D341Med (cell line): ENCODE measurements at places on chromosomes 2 and 18.
A peak's percentile ranks its signal among the peaks of the same experiment; 100 is the strongest.

DNA sequence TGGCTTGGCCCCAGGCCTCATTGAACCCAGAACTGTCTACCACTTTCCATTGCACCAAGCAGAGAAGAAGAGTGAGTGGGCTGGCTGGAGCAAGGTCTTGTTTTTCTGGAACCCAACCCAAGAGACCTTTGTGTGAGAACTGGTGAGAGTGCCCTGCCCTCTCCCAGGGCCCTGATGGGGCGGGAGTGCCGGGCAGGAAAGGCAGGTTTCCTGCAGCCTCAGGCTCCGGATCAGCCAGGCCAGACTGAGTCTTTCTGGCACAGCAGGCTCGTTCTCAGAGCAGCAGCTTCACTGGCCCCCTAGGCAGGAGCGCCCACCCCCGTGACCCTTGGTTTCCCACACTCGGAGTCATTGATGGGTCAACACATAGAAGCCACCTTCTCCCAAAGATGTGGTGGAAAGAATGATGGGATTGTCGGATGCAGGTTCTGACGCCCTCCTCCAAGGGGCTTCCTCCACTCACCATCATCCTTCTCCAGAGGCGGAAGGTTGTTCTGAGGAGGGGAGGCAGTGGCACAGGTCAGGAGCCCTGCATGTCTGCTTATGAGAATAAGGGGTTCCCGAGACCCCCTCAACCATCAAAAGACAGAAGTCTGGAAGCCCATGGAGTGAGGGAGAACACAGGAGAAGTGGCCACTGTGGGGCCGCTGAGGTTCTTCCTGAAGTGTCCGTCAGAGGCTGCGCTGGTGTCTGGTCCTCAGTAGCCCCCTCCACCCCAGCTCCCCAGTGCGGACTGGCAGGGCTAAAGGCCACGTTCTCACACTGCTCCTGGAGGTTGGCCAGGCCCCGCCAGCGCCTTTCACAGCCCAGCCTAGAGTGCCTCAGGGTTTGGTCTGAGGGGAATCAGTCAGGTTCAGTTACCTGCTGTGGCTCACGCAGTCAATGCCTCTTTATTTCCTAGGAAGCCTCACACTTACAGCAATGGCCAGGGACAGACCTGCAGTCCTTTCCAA is 62.8 kb upstream of the LAPTM4A start:
- DNase-seq, result no peak

DNA sequence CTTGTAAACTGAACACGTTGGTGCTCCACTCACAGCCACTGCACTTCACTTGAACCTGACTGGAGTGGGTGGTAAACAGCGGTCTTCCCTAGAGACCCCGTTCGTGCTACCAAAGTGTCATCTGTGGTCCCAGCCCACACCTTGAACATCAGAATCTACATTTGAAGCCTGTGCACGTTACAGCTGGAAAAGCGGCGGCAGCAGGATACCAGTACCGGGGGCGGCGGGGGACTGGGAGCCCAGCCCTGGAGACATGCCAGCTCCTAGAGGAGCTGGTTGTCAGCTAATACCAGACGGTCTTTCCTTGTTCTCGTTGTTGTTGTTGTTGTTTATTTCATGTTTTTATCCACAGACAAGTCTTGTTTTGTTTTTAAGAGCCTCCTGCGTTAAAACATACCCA is 156.7 kb downstream of the WDSUB1 start:
- peak; percentile 37 for DNase-seq

DNA sequence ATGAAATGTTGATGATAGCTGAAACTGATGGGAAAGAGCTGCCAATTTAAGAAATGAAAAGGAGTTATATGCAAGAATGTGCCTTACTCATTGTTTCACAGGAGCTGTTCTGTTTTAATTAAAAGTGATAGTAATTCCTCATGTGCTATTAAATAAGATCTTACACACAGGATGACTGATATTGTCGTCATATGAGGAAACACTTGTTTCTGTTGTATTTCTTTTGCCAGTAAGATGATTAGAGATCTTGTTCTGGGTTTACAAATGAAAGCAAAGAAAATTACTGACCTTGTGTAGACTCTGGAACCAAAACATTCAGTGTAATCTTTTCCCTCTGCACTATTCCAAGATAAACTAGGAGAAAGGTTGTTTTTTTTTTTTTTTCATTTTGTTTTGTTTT is 123.6 kb downstream of the MAP3K20 start:
- no peak for DNase-seq

DNA sequence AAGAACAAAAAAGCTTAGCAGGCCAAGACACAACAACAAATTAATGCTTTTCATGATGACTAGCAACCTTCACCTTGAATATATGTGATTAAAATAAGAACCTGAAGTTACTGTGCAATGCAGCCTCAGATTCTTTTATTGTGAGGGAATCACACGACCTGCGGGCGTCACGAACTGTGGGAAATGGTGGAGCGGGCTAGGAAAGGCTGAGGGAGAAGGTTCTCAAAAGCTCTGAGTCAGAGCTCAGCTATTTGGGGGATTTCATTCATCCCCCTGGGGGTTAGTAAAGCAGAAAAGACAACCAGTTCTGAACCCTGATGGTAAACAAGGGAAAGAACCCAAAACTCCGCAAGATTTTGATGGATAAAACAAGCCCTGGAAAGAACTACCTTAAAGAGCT is 89.3 kb upstream of the NCKAP5 start:
- no peak for DNase-seq

GRCh38 chr2:101002562-101003277 is 631 bp downstream of the RPL31 start:
- DNase-seq, result no peak

GRCh38 chr2:3535794-3536681 is 16.7 kb upstream of the ADI1 start:
- no peak for DNase-seq

DNA sequence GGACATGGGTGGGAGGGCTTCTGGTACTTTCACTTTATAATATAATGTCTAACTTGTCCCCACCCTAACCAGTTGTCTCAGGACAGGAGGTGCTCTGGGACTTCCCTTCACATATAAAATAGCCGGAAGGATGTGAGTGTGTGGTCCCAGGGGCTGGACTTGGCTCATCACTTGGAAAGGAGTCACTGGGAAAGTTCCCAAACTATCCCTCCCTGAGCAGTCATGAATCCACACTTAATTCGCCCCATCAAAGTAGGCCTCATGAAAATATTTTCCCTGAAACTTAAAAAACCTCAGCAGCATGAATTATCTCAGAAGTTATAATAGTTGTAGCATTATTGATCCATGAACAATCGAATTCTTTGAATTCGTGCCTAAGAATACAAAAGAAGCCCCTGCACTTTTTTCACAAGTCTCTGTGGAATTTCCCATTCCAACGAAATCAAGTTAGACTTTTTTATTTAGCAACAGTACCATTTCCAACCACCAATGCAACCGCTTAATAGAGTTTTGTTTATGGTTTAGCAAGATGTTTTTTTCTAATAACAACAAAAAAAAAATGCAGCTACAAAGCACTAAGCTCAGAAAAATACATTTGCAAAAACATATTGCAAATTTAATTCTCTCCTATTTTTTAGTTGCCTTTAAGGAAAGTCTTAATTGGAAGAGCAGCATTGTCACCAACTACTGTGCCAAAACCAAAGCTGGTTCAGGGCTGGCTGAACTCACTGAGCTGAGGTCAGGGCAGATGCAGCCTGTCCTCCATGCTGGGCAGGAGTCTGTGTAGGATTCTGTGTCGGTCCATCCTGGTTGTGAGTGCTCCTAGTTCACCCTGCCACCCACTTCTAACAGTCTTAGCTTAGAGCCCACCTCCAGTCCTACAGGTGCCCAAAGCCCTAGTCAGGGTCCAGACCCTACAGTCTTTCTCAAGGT is 68.8 kb upstream of the SPTBN1 start:
- DNase-seq, result no peak

- no peak for DNase-seq
Observed at GRCh38 chr18:37450434-37451132, 115.0 kb downstream of the CELF4 start.

DNA sequence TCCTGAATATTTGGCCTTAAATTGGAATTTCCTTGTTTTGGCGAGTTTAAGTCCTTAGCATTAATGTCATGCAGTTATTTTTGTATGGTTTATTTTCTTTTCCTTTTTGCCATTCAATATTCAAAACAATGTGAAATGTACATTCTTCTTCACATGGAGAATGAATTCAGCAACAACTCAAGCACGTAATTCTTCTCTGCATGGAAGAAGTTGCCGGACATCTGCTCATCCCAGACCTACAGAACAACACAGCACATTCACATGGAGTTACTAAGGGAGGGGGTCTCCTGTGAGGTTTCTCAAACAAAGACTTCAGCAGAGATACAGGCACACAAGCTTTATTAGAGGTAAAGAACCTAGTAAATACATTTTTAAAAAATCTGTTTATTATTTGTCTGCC is 236.8 kb downstream of the SATB2 start:
- no peak for DNase-seq

GRCh38 chr2:127361929-127362885 is 25.6 kb downstream of the MAP3K2 start:
- DNase-seq, result no peak

DNA sequence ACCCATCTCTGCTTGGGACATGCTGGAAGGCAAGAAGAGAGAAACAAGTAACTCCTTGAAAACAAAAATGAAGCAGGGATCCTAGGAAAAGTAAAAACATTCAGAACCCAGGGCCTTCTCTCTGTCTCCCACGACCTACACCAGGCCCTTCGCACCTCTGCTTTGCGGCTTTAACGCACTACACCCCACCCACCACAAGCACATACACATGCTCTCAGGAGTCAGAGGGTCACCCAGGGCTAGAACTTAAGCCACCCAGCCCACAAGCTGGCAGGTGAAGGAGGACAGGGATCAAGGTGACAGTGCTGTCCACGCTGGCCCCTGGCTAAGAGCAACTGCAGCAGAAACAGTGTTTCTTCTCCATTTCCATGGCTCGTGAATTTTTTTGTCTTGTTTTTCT is 72.2 kb downstream of the BCL11A start:
- DNase-seq, result no peak

DNA sequence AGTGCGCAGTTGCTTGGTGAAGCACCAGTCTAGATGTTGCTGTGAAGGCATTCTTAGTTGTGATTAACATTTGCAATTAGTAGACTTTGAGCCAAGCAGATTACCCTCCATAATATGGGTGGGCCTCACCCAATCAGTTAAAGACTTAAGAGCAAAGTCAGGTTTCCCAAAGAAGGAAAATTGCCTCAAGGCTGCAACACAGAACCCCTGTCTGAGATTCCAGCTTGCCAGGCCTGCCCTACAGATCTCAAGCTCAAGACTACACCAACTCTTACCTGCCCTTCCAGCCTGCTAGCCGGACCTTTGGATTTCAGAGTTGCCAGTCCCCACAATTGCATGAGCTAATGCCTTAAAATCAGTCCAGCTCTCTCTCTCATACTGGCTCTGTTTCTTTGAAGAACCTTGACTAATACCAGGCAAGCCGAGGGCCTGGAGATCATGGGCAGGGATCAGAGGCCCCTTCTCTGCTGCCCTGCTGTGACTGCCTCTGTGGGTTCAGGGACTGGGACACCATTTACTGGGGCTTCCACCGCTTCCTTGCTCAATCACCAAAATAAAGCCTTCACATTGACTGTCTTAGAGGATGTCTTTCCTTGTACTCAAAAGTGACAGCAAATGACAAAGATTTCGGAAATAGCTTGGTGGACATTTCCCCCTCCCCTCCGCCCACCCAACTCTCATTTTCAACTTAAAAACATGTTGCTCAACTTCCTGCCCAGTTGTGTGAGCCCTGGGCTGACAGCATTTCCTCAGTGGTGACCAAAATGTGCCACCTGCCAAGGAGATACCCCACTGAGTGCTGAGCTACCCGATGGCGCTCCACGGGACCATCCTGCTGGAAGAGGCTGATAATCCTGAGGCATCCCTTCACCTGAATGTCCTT is 86.7 kb downstream of the GALNT14 start:
- DNase-seq, result no peak

- no peak for DNase-seq
Observed at GRCh38 chr2:233832414-233832813, 21.9 kb downstream of the HJURP start.

DNA sequence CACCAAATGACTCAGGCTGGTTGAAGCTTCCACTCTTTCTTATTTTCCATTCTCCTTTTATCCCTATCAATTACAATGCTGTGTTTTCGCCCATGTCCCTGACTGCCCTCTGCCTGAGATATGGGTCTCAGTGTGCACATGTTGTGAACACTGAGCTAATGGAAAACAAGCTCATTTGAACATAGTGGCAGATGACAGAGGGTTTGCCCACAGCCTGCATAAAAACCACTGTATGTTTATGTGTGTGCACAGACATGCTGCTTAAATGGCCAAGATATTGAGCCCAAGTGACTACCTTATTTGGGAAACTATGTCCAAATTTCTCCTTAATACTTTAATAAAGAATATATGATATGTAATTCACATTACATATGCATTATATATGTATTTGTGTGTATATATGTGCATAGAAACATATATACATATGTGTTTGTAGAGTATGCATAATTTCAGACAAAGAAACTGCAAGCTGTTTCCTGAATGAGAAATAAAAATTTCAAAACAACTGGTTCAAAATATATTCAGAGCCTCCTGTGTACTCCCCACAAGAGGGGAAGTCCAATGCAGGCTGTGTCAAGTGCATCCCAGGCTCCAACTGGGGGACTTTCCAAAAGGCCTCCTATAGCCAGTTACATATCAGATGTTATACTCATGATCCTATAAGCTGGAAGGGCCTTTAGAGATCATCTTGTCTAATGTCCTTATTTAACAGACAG is 92.7 kb upstream of the CD302 start:
- DNase-seq, result no peak
